ENCODE measurements at places on chromosomes 2 and 18.

DNA sequence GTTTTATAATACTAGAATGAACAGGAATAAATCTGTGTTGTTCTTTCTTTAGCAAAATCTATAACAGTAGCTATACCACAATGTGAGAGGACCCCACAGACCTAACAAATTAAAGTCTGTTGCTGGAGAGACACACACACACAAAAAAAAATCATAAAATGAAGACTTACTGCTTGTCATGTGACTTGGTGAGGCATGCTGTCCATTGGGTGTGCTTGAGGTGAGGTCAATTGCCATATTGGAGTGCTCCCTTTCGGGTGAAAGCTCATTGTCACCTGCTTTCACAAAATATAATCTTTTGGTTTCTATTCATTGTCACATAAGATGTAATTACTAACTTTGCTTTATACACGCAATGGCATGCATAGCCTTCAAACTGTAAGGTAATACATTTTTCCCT, 3.9 kb downstream of the IKZF2 start:
- DNase-seq: no peak

- DNase-seq: no peak
These were observed 115.1 kb downstream of the NFATC1 start for GRCh38 chr18:79510731-79511241.

DNA sequence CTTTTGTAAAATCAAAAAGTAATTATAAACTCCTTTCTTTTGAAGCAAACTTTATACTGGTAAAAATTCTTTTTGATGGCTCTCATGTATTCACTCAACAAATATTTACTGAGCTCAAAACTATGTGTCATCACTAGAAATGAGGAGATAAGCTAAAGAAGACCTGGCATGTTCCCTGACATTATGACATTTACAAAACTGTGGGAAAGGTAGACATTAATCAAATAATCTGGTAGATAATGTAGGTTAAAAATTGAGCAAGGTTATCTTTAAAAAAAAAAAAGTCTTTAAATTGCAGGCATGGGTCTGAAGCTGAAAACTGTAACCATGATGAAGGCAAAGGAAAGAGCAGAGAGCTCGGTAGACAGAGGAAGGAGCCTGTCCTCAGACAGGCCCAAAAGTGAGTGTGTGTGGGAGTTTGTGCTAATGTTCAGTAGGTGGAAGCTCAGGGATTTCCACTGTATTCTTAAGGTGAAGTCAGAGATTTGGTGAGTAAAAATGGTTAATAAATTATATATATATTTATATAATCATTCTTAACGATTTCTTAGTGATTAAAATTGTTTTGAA, 612.9 kb downstream of the LRP1B start:
- no peak for DNase-seq

GRCh38 chr2:140891614-140892212, 1239.1 kb downstream of the LRP1B start:
- no peak for DNase-seq

GRCh38 chr2:23924589-23925359, 2.1 kb downstream of the ATAD2B start:
- DNase-seq: no peak

GRCh38 chr2:60962528-60962927, 55.0 kb upstream of the PEX13 start:
- no peak for DNase-seq

- no peak for DNase-seq
These were observed 124.2 kb downstream of the AGAP1 start for GRCh38 chr2:235618039-235618438.

DNA sequence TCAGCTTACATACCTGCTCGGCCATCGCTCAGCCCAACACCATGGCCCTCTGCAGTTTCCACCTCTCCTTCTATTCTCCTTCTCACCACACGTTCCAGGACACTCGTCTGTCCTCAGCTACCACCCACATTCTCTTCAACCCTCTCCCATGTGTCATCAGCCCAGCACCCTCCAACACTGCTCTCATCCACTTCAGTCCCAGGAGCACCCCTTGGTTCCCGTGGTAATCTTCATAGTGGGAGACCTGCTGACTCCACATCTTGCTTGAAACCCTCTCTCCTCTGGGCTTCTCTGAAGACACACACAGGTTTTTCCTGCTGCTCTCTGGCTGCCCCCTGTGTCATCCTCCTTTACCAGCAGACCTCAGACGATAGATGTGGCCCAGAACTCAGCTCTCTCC, 228.7 kb downstream of the GBX2 start:
- no peak for DNase-seq
